ENCODE measurements at places on chromosomes 2 and 18.

DNA sequence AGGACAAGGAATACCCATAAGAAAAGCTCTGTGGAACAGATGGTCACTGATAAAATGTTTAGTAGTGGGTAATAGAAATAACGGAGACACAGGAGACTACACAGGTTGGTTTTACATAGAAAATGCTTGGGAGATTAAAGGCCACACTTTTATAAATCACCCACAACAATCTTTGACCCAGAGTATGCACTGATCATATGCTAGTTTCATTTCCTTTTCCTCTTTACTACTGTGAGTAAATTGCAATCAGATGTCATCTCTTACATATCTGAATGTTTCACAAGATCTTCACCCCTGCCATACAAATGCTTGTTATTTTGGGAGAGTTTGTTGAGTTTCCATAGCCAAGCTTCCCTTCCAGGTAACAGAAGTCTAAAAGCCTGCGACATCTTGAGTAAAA, 978.4 kb upstream of the KLHL29 start:
- DNase-seq: no peak

- DNase-seq: no peak
These were observed 197.3 kb upstream of the TWIST2 start for GRCh38 chr2:238650536-238650935.

DNA sequence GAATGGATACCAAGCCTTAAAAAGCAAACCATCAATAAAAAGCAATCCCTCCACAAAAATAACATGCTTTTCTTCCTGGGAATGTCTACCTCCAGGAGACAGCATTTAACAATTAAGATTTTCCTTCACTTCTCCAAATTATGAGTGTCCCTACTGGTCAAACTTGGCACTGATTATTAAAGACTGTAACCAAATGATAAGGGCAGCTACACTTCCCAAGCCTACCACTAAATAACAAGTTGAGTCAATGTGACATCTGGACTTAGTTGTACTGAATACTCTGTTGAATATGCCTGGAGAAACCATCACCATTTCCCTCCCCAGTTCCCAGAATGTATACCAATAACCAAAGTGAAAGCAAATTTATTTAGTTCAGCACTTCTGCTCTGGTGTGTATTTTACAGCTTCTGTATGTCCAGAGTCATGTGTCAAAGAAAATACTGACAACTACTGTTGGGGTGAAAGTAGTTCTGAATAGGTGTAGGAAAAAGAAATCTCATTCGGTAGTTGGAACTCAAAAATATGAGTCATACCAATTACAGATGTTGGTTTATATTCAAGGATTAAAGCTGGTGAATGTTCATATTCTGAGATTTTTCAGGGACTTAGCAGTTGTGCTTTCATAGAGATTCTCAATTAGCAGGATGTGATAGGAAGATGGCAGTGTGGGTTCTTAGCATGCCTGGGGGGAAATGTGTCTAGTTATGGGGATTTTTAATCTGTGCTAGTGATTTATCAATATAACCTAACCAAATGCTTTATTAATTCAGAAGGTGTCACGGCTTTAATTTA, 1291.6 kb upstream of the GYPC start:
- no peak for DNase-seq

GRCh38 chr2:100571668-100572067, 8.9 kb downstream of the PDCL3 start:
- DNase-seq: no peak

GRCh38 chr2:72457801-72458516, 310.3 kb upstream of the CYP26B1 start:
- no peak for DNase-seq

DNA sequence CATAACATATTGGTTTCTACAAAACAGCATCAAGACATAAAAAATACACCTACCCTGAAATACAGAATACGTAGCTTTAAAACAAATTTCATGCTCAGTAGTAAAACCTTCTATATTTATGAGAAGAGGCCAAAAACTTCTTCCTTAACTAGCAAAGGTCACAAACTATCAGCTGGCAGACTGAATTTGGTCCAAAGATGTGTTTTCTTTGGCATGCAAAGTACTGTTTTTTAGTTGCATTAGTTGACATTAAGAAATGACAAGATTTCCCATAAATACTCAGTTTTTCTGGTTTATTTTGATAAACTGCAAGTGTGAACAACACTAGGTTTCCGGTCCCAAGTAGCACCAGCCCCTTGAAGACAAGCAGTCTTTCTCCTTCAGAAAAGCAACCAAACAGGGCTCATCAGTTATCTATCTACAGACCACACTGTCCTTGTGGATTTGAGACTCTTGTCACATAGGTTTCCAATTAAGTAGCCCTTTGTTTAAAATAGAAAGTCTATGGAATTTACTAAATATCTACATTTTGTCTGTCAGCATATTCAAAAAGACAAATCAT, 35.6 kb downstream of the SLC25A12 start:
- no peak for DNase-seq

DNA sequence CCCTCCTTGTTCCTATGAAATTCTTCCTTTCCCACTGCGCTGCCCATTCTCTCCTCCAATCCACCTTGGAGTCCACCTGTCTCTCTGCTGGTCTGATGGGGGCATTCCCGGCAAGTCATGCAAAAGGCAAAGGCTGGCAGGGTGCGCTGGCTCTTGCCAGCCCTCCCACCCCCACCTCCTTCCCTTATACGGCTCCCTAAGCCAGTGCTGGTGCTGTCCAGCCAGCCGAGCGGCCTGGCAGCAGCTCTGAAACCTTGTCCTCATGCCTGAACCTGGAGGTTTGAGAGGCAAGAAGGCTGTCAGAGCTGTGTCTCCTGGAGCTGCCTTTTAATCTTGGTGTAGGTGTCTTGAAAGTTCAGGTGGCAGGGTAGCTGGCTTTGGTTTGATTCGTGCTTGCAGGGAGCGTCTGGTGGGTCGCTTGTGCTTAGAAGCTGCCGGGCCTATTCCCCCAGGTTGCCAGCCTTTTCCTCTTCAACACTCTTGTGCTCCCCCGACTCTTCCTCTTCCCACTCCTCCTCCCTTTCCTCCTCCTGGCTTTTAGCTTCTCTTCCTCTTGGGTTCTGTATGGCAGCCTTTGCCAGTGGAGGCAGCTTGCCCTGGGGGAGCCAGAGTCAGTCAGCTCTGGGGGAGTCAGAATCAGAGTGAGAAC, 748 bp downstream of the LIPG start:
- no peak for DNase-seq

DNA sequence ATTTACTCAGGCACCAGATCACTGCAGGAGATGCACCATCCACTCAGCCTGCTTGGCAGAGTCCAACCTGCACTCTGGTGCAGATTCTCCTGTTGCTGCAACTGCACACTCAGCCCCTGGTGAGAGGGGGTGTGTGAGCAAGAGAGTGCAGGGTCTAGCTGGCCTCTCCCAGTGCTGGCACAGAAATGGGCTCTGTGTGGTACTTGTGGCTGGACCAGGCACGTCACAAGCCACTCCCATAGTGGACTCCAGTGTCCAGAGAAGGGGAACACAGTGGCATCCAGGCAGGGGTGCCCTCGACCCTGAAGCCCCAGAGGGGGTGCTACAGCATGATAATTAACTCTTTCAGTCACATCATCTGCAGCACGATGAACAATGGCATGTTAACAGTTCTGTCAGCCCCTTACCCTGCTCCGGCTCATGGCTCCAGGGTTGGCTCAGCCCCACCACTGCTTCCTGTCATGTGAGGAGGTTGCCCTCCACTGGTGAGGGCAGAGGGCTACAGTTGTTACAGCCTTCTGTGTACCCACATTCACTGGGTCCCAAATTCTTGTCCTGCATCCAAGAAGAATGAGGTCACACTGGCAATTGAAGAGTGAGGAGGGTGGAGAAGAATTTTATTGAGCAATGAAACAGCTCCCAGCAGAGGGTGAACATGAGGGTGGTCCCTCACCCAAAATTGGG, 135.7 kb downstream of the EVA1A start:
- DNase-seq: no peak

DNA sequence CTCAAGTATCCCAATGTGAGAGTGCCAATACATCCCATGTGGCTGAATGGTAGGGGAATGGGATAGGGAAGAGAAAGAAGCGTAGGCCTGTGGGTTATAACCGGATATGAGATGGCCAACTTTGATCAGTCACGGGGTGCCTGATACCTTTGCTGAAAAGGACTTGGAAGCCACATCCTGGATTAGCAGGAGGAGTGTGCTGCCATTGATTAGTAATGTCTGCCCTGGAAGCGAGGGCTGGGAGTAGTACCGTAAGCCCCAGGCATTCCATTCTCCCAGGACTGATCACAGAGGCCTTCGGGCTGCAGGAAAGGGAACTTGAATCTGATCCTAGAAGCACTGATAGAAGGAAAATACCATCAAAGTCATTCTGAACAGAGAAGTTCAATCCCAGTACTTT, 218.5 kb downstream of the TFCP2L1 start:
- no peak for DNase-seq

- DNase-seq: no peak
These were observed 2.3 kb upstream of the FHOD3 start for GRCh38 chr18:36295214-36295613.

GRCh38 chr18:80112624-80113248, 3.7 kb downstream of the ADNP2 start:
- no peak for DNase-seq

GRCh38 chr18:8391068-8391467, 218.2 kb upstream of the RAB12 start:
- DNase-seq: no peak

- DNase-seq: no peak
These were observed 30.9 kb upstream of the RNF149 start for GRCh38 chr2:101339266-101339880.

DNA sequence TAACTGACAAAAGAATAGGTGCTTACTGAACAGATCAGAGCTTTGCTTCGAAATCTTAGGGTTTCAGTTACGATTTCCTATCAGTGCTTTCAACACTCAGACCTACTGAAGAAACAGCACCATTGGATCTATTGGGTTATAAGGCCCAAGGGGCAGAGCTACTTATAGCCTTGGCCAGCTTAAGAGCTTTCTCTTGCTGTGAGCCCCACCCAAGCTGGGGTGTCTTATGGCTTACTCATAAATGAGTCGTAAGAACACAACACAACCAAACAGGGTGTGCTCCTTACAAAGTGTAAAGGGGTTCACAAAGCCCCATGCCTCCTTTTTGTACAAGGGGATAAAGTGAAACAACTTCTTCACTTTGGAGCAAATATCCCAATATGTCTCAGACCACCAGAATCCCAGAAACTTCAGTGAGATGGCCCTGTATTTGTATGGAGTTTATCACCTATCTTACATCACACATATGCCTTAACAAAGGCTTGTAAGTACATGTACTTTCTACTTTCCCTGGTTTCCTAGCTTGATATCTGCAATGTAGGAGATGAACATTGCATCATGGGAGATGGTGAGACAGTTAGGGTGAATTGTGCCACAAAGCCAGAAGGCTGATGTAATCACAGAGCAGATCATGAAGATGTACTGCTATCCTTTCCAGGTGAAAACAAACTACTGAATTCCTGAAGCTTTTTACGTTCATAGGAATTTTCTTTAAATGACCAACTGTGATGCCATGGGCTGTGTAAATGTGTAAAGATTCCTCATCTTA, 115.5 kb upstream of the GLI2 start:
- DNase-seq: no peak

GRCh38 chr2:66370824-66371223, 64.1 kb upstream of the MEIS1 start:
- no peak for DNase-seq

DNA sequence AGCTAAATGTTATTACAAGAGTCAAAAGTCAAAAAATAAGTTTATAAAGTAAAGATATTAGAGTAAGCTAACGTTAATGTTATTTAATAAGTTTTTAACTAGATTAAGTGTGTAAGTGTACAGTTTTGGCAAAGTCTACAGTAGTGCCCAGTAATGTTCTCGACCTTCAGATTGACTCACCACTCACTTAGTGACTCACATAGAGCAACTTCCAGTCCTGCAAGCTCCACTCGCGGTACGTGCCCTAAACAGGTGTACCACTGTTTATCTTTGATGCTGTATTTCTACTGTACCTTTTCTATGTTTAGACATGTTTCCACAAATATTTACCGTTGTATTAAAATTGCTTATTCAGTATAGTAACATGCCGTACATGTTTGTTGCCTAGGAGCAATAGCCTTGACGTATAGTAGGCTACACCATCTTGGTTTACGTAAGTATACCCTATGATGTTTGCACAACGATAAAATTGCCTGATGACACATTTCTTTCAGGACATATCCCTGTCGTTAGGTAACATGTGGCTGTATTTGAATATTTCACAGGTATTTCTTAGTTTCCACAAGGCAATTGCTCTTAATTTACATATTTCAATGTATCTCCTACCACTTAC, 1641.9 kb upstream of the PIK3C3 start:
- DNase-seq: no peak

- no peak for DNase-seq
These were observed 47.7 kb downstream of the PRKCE start for GRCh38 chr2:45699032-45699658.

DNA sequence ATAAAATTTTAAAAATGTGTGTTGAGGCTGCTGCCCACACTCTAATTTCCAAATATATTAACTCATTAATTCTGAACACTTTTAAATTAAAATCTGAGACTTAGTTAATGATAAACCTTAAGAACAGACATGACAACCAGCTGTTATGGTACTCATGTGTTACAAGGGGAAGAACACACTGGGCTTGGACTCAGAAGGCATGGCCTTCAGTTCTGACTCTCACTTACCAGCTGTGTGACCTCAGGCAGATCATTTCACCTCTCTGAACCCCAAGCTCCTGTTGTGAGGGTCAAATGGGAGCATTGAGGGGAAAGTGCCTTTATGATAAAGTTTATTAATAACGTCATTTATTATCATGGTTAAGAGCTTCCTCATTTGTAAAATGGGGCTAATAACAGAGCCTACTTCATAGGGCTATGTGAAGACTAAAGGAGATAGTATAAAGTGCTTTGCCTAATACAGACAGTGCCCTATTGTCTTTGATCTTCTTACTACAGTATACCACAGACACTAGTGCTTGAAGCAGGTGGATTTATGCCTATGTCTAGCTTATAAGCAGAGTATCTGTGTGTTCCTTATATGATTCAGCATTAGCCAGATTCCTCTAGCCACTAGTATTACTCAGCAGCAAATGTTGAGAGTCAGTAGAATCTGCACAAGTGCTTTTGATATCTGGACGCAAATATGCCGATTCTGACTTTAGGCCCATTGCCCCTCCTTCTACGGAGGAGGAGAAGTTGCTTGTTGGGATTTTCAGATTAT, 99.6 kb downstream of the SGPP2 start:
- DNase-seq: no peak

DNA sequence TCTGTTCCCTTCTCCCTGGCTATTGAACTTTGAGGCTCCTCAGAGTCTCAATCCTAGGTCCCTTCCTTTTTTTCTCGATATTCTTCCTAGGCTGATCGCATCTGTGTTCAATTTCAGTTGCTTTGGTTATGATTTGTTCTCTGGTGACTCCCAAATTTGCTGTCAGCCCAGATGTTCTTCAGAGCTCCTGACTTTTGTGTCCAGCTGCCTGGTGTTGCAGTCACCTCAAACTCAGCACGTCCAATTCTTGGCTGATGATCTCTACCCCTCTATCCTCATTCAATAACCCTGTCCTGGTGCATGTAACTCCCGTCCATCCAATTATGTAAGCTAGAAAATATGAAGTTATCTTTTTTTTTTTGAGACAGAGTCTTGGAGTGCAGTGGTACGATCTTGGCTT, 31.4 kb downstream of the DIS3L2 start:
- no peak for DNase-seq

GRCh38 chr2:190469771-190470170, 61.6 kb downstream of the MFSD6 start:
- no peak for DNase-seq
